Transverse colon (tissue), 4 donors: ENCODE measurements at places on chromosomes 6 and 20. TPM values are rescaled to one million over a fixed set of nuclear protein-coding genes. Genes with fewer than 3 reads are reported as not detected.

DNA sequence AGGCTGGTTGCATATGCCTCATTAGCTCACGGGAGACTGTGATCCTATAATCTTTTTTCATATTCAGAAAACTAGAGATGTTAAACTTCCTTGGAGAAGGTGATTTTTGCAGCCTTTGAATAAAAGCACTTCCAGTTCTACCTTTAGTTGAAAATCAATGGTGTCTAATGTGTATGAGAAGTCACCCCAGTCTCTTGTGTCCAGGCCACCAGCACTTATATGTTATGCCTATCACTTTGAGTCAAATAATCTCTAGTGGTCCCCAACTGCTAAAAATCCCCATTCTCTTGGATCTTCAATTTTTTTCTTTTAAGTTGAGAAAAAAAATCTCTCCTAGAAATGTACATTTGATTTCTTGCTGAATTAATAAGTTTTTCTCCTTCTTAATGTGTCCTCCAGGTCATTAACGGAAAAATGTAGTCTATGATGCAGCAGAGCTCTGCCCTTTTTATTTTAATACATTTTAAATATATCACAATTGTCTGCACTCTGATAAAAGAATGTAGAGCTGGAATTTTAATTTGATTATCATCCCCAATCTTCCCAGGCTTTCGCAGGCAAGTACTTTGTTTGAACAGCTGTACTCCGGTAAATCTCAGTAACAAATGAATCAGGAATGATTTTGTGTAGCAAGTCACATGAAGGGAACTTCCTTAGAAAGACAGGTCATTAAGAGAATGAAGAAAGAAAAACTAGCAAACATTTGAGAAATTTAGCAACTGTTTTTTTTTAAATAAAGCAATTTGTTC, 147.0 kb downstream of the SOX4 start:
- H3K27me3 ChIP-seq, result no peaks in the 10 kb centered on the region
- no peak overlapping the region for H3K4me3 ChIP-seq
- peaks cover 45% of the 10 kb centered on the region for H3K4me1 ChIP-seq

DNA sequence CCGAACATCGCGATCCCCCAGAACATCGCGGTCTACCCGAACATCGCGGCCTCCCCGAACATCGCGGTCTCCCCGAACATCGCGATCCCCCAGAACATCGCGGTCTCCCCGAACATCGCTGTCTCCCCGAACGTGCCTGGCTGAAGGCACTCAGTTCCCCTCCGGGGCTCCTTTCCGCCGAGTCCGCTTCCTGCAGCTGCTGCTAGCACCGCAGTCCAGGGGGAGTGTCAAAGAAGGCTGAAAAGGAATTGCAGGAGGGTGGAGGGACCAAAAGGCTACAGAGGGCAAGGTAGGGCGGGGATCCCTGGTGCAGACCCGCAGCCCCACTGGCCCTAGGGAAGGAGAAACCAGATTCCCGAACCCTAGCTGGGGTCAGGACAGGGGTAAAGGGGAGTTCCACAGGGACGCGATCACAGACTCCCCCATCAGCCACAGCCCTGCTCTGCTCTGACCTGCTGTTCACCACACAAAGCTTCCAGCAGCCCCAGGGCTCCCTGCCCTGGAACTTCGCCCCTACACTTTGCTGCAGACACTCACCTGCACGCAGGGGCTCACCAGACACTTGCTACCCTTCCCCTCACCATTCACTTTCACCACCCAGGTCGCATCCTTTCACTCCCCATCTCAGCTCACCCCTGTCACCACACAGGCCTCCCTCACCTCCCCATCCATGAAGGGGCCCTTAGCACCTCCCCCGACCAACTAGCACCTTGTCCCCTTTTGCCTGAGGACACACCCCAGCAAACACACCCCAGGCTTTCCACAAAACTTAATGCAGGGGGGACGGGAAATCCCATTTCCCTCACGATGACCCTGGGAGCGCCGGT, 1.7 kb downstream of the ULBP1 start:
- peaks cover 24% of the 10 kb centered on the region for H3K4me1 ChIP-seq
- H3K36me3 ChIP-seq, result no peaks in the 10 kb centered on the region
- H3K4me3 ChIP-seq, result no peak overlapping the region
- H3K27me3 ChIP-seq, result peaks cover 92% of the 10 kb centered on the region
- peak; percentile 17 for DNase-seq

- H3K36me3 ChIP-seq, result no peaks in the 10 kb centered on the region
- H3K4me1 ChIP-seq, result peaks cover 8% of the 10 kb centered on the region
- peak overlapping the region; percentile 93 for H3K27ac ChIP-seq
- peak; percentile 22 for DNase-seq
- H3K27me3 ChIP-seq, result no peaks in the 10 kb centered on the region
These were observed 650 bp upstream of the CASP8AP2 start for GRCh38 chr6:89828988-89829471.

- H3K27me3 ChIP-seq, result no peaks in the 10 kb centered on the region
- no peaks in the 10 kb centered on the region for H3K36me3 ChIP-seq
- peaks cover 15% of the 10 kb centered on the region for H3K4me1 ChIP-seq
- no peak overlapping the region for H3K4me3 ChIP-seq
- H3K27ac ChIP-seq, result peak overlapping the region; percentile 77
These were observed 57.4 kb upstream of the BMP2 start for GRCh38 chr20:6709910-6710595.

GRCh38 chr20:478010-478948, 15.9 kb upstream of the TBC1D20 start:
- H3K27me3 ChIP-seq, result no peaks in the 10 kb centered on the region
- peaks cover 21% of the 10 kb centered on the region for H3K36me3 ChIP-seq
- no peak overlapping the region for H3K27ac ChIP-seq

DNA sequence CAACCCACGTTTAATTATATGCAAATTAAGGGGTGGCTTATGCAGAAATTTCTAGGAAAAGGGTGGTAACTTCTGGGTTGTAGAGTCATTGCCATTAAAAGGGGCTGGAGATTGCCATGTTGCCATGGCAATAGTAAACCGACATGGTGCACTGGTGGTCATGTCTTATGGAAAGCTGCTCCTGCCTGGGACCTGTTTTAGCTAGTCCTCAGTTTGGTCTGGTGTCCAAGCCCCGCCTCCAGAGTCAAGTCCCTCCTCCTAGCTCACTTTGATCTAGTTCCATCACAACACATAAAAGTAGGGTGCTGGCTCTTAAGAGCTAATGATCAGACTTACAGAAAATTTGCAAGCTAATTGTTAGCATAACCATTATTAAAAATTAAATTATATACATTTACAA, 5.3 kb downstream of the SLC22A2 start:
- no peak for DNase-seq
- H3K4me3 ChIP-seq, result no peak overlapping the region
- no peaks in the 10 kb centered on the region for H3K36me3 ChIP-seq
- peaks cover 15% of the 10 kb centered on the region for H3K4me1 ChIP-seq
- no peaks in the 10 kb centered on the region for H3K27me3 ChIP-seq

- DNase-seq, result no peak
- no peaks in the 10 kb centered on the region for H3K36me3 ChIP-seq
- H3K27me3 ChIP-seq, result no peaks in the 10 kb centered on the region
- H3K4me1 ChIP-seq, result no peaks in the 10 kb centered on the region
- H3K4me3 ChIP-seq, result no peak overlapping the region
These were observed 311.1 kb upstream of the RNF24 start for GRCh38 chr20:4326195-4327065.

B3GAT2 gene
- not detected for total RNA-seq

NT5E gene
- 10.5 TPM for total RNA-seq
